ENCODE measurements at places on chromosomes 3 and 15. TPM values are rescaled to one million over a fixed set of nuclear protein-coding genes. Genes with fewer than 3 reads are reported as not detected.

TMEM207 gene
- polyA plus RNA-seq: not detected

GRCh38 chr3:131714585-131715220 lies 211.9 kb upstream of the MRPL3 start:
- no peak for DNase-seq

DNA sequence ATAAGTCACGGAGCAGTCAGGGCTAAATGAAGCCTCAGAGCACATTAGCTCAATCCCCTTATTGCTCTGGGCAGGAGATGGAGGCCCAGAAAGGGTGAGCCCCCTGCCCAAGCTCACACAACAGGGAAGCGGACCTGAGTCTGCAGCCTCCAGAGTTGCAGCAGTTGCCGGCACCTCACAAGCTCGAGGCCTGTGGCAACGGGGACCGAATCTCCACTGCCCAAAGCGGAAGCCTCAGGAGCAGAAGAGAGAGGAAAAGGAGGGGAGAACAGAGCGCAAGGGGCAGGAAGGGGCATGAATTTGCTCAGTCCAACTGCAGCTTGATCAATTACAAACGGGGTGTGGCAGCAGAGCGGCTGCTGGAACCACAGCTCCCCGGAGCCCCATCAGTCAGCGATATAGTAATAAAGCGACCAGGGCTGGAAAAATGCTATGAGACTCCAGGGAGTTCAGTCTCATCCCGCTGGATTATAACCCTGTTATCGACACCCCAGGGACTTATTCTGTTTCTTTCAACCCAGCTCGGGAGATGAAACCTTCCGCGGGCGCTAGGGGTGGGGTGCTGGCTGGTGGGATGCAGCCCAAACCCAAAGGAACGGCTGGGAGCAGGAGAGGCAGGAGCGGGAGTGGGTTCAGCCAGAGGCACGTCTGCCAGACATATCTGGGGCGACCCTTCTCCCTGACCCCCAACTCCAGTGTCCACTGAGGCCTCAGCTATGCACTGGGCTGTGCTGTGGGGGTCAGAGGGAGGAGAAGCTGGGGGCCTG lies 219.7 kb upstream of the LINGO1 start:
- DNase-seq: peak; percentile 18

- peak; percentile 60 for DNase-seq
Observed at GRCh38 chr15:48617619-48618018, 27.9 kb downstream of the FBN1 start.

DNA sequence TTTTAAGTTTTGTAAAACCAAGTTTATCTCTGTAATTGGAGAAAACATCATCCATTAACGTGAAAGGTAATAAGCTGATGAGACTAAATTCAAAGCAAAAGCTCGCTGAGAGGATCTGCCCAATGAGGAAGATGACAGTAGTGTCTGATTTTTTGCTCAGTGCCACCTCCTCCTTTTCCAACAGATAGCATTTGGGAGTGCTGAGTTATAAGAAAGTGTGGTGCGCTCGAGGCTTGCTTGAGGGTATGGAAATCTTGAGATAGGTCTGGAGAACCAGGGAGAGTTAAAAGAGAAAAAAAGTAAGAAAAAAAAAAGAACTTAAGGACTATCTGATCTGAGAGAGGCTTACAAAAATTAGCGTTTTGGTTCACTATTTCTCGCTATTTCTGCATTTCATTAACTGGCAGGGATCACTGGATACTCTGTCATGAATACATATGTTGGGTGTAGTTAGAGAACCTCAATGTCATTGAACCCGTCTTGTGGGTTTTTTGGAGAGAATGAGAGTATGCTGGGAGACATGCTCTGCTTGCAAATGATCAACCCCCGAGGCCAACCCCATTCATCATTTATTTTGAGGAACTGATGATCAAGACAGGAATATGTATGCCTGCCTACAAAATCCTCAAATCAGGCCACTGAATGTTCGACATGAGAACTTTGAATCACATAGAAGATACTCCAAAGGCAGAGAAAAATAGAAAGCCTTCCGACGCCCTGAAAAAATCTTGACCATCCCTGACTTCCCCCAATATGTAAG lies 973 bp upstream of the USP13 start:
- DNase-seq: no peak

CLDN18 gene
- polyA plus RNA-seq: 0.08 TPM

DNA sequence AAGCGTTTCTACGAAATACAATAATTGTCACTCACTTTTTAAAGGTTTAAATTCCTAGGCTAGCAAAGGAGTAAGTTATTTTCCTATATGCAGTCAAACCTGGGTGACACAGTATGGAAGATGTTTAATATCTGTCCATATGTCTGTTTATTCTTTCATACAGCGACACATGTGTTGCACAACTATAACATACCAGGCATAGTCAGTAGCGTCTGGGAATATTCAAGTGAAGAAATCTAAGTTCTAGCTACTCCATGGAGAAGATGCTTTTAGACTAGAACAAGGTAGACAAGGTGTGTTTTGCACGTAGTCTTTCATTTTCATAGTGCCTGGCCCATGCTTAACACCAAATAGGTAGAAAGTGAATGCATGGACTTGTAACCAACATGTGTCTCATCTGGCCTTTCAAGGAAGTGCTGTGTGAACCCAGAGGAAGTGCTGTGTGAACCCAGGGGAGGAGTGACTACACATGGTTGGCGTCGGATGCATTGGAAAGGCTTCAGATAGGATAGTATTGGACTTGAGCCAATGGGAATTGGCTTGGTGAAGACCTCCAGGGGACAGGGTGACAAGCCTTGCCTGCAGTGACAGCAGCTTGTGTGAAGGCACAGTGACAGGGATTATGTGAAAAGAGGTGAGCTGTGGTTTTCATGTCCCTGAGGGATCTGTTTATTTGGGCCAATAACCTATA lies 267.0 kb downstream of the PTPRG start:
- no peak for DNase-seq

FAM107A gene
- polyA plus RNA-seq: 14.0 TPM

PLAAT1 gene
- 1.9 TPM for polyA plus RNA-seq

ZBBX gene
- not detected for polyA plus RNA-seq
